Thyroid gland (tissue), 4 donors: ENCODE measurements at places on chromosomes 16 and 17. TPM values are rescaled to one million over a fixed set of nuclear protein-coding genes. Genes with fewer than 3 reads are reported as not detected.

- no peak overlapping the region for H3K4me3 ChIP-seq
- no peaks in the 10 kb centered on the region for H3K4me1 ChIP-seq
- H3K27ac ChIP-seq: no peak overlapping the region
- no peak for DNase-seq
Observed at GRCh38 chr17:8619294-8619693, 11.2 kb downstream of the MYH10 start.

DNA sequence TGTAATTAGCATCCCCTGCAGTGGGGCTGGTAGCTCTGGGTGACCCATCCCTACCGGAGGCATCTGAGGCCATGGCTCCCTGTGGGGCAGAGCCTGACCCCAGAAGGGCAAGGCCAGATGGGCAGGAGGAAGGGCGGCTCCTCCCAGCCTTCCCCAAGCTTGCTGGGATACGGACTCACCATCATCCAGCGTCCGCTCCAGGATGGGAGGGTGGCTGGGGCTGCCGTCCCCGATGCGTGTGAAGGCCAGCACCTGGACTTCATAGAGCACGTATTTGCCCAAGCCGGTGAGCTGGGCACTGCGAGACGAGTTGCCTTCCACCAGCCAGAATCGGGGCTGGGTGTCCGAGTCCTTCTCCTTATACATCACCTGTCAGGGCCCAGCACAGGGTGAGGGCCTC lies 81.6 kb upstream of the CDC42EP4 start:
- H3K4me1 ChIP-seq: no peaks in the 10 kb centered on the region
- DNase-seq: no peak
- H3K27ac ChIP-seq: no peak overlapping the region
- no peaks in the 10 kb centered on the region for H3K27me3 ChIP-seq
- no peak overlapping the region for H3K4me3 ChIP-seq

- H3K27ac ChIP-seq: peak overlapping the region; percentile 74
- peaks cover 54% of the 10 kb centered on the region for H3K4me1 ChIP-seq
- no peak overlapping the region for H3K4me3 ChIP-seq
- no peaks in the 10 kb centered on the region for H3K27me3 ChIP-seq
- H3K36me3 ChIP-seq: no peaks in the 10 kb centered on the region
- peak; percentile 65 for DNase-seq
Observed at GRCh38 chr17:82297280-82297713, 20.1 kb downstream of the CD7 start.

GRCh38 chr17:72613396-72613795 lies 479.1 kb downstream of the SLC39A11 start:
- no peak overlapping the region for H3K4me3 ChIP-seq
- no peaks in the 10 kb centered on the region for H3K36me3 ChIP-seq
- H3K27me3 ChIP-seq: no peaks in the 10 kb centered on the region
- no peak overlapping the region for H3K27ac ChIP-seq
- H3K4me1 ChIP-seq: no peaks in the 10 kb centered on the region

DNA sequence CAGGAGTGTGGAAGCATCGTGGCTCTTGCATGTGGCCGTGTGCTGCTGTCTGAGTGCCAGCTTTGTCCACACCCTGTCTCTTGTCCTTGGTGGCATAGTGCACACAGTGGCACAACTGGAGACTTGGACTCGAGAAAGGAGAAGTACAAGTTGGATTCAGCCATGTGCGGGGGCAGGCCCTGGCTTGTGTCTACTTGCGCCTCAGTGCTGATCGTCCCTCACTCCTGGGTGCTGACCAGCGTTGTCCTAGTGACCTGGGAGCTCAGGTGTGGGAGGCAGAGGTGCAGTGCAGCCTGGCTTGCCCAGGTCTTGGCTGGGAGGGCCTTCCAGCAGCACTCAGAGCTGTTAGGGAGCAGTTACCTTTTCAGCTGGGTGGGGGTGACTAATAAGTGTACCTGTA lies 20.6 kb downstream of the MPRIP start:
- H3K4me3 ChIP-seq: no peak overlapping the region
- H3K27ac ChIP-seq: no peak overlapping the region
- H3K4me1 ChIP-seq: peaks cover 52% of the 10 kb centered on the region
- no peaks in the 10 kb centered on the region for H3K27me3 ChIP-seq
- H3K36me3 ChIP-seq: peaks cover 4% of the 10 kb centered on the region

Gene ABI3
- total RNA-seq: 4.6 TPM

Gene CCL5
- 3.7 TPM for total RNA-seq

Gene UMOD
- not detected for total RNA-seq

Gene HSD11B2
- total RNA-seq: 11.9 TPM

Gene ZNF785
- total RNA-seq: 11.3 TPM
